ENCODE measurements at places on chromosomes 1 and 21.

GRCh38 chr1:220093361-220094015 is 444 bp upstream of the IARS2 start:
- no peak for DNase-seq

GRCh38 chr1:224675590-224675989 is 59.5 kb downstream of the CNIH3 start:
- no peak for DNase-seq

- DNase-seq: no peak
Observed at GRCh38 chr1:160863774-160864131, 1.1 kb upstream of the CD244 start.

DNA sequence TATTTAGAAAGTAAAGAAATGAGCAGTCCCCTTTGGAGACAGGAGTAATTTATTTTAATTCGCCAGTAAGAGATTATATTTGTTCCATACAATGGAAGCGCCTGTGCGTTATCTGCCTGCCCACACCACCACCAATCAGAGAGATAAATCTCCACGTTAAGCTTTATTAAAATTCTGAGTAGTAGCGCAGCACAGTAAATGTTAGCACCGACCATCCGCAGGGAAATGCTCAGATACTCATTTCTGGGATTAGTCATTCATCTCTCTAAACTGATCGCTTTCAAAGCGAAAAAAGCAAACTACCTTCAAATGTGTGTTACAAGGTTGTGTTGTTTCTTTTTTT is 1.2 kb downstream of the ETS2 start:
- no peak for DNase-seq

- no peak for DNase-seq
Observed at GRCh38 chr1:199101139-199101538, 462.3 kb downstream of the PTPRC start.

GRCh38 chr1:22315315-22316078 is 136.2 kb upstream of the ZBTB40 start:
- no peak for DNase-seq

DNA sequence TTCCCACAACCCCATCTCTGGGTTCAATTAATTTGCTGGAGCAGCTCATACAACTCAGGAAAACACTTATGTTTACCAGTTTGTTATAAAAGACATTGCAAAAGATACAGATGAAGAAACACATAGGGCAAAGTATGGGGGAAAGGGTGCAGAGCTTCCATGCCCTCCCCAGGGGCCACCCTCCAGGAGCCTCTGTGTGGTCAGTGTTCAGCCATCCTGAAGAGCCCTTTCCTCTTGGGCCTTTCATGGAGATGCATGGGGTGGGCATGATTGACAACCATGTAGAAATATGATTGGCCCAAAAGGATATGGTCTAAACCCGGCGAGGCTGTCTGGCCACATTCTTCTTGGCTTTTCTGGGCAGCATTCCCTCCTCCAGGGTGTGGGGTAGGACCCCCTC is 56.8 kb upstream of the PDE9A start:
- no peak for DNase-seq

DNA sequence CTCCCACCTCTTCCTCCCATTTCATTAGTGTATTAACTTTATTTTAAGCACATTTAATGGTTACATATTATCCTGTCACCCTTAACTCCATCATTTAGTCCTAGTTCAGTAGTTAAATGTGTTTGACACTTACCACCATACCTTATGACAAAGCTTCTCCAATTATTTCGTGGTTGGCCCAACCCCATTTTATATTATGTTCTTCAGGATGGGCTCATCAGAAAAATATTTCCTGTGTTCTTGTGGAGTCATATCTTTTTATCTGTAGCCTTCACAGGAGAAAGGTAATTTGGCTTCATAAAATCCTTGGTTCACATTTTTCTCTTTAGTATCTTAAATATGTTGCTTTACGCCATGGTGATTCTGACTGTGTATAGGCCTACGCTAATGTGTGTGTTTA is 142.3 kb upstream of the COL6A1 start:
- DNase-seq: no peak

GRCh38 chr1:182192215-182192614 is 130.7 kb upstream of the ZNF648 start:
- DNase-seq: no peak

DNA sequence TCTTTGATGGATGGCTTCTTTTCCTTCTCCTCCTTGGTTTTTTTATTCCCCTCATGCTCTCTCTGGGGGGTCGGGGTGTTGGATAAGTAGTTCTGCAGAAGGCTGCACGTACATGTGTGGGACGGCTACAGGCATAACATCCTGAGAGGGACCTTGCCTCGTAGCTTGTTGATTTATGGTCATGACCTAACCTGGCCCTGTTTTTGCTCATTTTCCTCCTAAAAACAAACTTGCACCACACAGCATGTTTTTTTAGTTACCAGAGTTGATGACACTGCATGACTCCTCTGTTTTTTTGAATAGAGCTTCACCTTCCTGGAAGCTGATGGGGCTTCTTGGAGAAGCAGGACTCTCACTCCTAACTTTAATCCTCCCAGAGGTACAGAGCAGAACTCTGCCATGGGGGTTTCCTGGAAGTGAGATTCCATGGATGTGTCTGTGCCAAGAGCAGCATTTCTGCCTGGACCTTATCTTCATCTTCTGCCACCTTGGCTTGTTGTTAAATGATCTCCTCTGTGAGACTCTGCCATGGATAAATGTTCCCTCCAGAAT is 114.7 kb downstream of the PAPPA2 start:
- no peak for DNase-seq

DNA sequence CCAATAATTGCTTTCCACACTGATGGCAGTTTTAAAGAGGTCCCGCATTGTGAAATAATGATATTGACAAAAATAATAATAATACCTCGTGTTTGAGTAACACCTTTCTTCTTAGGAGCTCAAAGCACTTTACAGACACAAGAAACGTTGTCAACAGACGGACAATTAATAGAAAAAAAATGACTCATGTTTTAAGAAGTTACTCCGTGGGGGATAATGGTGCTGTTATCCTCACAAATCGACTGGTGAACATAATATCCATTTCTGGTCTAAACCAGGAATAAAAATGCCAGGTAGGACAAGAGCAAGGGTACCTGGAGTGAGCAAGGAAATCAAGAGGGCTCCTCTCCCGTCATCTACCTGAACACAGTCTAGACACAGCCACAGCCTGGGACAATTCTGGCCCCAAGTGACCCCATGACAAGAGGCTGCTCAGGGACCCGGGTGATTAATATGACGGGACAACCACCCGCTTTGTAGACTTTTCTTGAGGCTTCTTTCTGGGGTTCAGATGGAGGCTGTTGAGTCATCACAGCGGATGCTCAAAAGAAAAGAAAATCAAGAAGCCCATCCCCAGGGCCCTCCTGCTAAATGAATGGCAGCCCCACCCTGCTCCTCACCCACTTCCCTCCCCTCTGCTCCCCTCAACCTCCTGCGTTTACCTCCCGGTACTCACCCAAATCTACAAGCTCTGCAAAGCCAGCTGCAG is 146.2 kb upstream of the IRF2BP2 start:
- DNase-seq: no peak

- no peak for DNase-seq
Observed at GRCh38 chr1:157363660-157364140, 188.6 kb downstream of the FCRL5 start.

GRCh38 chr21:42147386-42148020 is 71.4 kb upstream of the ABCG1 start:
- no peak for DNase-seq

GRCh38 chr21:30148906-30149305 is 17.7 kb downstream of the CLDN17 start:
- DNase-seq: no peak

- DNase-seq: no peak
Observed at GRCh38 chr21:38531591-38531990, 33.3 kb upstream of the ERG start.

DNA sequence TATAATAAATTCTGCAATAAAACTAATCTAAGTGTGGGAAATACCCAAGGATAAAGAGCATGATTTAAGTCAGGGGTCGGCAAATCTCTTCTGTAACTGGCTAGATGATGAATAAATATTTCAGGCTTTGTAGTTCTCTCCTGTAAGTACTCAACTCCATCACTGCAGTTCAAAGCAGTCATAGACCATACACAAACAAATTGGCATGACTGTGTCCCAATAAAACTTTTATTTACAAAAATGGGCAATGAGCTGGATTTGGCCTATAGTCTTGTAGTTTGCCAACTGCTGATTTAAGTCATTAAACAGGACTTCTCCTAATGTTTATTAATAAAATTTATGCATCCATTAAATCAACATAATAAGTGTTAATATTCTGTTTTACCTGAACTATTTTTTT is 49.4 kb downstream of the EDEM3 start:
- DNase-seq: no peak

DNA sequence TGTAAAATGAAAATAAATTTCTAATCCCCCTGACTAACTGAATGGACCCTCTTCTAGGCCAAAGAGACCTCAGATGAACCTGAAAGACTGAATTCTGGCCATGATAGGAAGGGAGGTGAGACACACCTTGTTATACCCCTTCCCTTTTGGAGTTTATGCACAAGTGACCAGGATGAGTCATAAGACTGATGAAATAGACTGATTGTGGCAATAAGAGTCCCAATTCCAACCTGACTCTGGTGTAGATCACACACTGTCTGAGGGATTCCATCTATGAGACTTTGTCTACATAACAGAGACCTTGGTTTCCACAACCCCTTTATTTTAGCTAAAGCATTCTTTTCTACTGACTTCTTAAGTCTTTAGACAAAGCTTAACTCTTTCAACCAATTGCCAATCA is 13.5 kb upstream of the OR2G2 start:
- no peak for DNase-seq

DNA sequence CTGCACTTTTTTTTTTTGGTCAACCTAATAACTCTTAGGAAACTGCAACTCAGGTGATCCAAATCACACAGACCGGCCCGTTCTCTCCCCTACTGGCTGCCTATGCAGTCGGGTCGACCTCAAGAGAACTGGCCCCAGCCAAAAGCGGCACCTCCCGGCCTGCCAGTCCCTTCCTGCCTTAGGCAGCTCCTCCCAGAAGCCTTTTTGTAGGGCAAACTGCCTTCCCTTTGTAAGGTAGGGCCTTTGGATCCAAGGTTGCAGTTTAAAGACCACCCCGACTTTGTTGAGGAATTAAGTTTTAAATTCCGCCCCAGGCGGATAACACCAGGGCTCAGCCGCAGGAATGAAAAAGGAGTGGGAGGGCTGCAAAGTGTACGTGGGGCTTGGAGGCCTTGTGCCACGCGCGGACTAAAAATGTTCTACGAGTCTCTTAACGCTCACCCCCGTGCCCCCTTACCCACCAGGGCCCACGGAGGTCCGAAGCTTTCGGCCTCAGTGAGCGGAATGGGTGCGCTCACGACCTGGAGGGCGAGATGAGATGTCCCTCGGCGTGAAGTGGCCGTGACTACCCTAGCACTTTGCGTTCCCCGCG is 642 bp upstream of the ST3GAL3 start:
- peak; percentile 11 for DNase-seq

DNA sequence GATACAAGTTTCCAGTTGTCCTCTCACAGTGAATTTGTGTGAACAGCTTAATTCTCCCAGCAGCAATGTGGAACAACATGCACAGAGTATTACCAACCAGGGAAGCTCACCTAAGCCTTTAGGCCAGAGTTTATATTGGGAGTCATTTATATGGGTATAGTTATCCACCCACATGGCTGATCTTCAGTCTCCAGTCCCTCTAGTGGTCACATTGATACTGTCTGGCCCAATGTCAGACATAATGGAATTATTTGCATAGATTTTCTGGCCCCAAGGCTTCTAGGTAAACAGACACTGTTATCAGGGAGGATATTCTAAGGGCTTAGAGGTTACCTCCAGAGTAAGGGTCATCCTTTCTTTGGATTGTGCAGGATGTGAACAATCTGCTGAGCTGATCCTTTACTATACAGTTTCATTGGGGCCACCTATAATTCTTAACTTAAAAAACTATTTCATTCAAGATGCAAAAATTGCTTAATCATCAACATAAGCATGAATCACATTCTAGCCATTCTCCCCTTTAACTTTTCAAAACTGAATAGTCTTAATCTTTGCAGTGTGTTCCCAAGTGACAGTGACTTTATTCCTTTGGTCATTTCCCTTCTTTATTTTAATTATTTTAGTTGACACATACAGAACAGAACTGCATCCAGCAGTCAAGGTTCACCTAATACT is 210.9 kb downstream of the LTN1 start:
- no peak for DNase-seq

- no peak for DNase-seq
Observed at GRCh38 chr1:178612261-178612660, 99.4 kb downstream of the TEX35 start.

GRCh38 chr1:203519896-203520295 is 25.9 kb downstream of the OPTC start:
- no peak for DNase-seq

GRCh38 chr1:185645686-185646085 is 88.5 kb upstream of the HMCN1 start:
- DNase-seq: no peak

DNA sequence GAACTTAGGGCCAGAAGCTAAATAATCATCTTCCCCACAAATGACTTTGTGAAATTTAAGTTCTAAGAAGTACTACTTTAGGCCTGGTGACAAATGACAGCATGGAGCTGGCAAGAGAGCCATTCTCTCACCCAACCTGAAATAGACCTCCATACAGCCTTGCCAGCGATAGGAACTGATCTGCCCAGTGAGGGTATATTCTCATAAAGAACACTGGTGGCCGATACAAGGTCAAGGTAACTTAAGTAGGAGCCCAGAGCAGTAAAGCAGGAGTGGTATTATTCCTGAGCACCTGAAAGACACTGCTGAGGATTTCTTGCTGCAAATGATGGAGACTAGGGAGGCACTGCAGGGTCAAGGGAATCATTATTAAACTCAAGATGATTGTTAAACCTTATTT is 2.6 kb upstream of the TTLL7 start:
- DNase-seq: no peak

DNA sequence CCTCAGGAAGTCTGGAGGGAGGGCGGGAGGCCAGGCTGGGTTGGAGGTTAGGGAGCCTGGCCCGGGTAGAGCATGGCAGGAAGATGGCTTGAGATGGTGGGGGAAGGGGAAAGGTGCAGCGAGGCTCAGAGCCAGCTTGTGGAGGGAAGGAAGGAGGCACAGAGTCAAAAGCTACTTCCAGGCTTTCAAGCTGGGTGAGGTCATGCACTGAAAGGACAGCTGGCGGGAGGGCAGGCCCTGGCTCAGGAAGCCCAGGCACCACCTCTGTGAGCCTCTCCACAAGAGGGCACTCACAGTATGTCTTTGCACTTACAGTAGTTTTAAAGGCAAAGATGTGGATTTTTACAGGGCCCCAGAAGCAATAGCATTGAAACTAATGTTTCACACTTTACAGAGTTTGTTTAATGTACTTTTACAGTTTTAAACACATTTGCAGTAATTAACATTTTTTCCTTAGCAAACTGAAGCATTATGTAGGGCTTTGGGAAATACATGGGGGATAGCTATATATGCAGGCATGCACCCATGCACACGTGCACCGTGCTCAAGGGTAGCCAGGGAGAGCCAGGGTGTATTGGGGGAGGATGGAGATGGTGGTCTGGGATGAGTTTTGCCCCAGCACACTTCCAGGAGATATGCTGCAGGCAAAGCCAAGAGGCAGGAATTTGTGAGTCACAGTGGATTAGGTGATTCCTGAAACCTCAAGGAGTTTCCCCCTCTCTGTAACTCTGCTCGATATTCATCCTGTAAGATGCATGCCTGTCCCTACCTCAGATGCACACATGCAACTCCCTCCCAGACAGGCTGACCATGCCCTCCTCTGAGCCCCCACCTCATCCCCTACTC is 6.1 kb upstream of the ADAM15 start:
- peak; percentile 64 for DNase-seq
